ENCODE measurements at places on chromosomes 12 and 14.
A peak's percentile ranks its signal among the peaks of the same experiment; 100 is the strongest.

DNA sequence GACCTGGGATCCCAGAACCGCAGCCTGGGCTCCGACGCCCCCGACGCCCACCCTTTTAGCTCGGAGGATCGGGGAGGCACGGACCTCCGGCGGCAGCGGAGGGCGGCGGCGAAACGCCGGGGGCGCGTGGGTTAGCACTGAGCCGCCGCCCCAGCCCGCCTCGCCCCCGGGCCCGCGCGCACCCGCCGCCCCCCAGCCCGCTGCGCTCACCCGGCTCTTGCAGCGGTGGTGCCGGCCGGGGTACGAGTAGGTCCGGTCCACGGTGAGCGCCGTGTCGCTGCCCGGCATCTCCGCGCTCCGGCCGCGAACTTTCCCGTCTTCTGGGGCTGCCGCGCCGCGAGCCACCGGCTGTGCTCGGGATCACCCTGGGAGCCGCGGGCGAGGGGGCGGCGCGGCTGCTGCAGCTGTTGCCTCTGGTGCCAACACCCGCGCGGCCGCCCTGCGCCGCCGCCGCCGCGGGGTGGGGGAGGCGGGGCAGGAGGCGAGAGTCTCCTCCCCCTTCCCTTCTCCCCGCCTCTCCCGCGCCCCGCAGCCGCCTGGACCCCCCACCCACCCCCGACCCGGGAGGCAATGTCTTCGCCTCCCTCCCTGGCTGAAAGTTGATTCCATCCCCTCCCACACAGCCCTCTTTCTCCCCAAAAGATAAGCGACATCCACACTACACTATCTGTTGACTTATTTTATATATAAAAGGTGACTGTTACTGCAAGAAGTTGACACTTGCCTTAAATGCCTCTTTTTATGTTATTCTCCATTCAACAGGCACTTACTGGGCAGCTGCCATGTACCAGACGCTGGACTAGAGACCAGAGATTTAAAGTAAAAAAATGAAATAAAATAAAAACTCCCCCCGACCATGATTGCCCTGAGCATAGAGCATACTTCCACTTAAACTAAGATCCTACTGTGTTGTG is at the start of gene TMCC3:
TMCC3 (minus strand) TSS at position 415 of the 914 bp plus-strand sequence; CDS start at position 288, 127 bp downstream.
- no peak for DNase-seq

GRCh38 chr12:59548930-59549329 is 46.9 kb upstream of the SLC16A7 start:
- no peak for DNase-seq

DNA sequence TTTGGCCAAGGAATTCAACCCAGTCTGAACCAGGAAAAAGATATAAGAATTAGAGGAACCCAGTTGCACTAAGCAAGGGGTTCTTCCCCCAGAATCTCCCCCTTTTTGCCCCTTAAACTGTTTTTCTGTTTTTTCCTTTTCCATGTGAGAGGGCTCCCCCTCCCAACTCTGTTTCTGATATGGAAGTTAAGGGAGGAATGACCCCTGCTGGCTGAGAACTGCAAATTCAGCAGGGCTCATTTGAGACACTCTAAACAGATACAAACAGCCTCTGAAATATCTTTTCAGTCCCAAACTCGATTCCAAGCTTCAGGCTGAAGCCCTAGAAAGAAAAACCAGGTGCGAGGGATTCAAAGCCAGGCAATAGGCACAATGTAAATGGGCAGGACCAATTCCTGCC is 132.7 kb downstream of the SLC41A2 start:
- DNase-seq: no peak

GRCh38 chr14:51242545-51243490 is 2.8 kb downstream of the TMX1 start:
- DNase-seq: no peak

GRCh38 chr14:20986811-20987210 is 3.0 kb upstream of the METTL17 start:
- no peak for DNase-seq

DNA sequence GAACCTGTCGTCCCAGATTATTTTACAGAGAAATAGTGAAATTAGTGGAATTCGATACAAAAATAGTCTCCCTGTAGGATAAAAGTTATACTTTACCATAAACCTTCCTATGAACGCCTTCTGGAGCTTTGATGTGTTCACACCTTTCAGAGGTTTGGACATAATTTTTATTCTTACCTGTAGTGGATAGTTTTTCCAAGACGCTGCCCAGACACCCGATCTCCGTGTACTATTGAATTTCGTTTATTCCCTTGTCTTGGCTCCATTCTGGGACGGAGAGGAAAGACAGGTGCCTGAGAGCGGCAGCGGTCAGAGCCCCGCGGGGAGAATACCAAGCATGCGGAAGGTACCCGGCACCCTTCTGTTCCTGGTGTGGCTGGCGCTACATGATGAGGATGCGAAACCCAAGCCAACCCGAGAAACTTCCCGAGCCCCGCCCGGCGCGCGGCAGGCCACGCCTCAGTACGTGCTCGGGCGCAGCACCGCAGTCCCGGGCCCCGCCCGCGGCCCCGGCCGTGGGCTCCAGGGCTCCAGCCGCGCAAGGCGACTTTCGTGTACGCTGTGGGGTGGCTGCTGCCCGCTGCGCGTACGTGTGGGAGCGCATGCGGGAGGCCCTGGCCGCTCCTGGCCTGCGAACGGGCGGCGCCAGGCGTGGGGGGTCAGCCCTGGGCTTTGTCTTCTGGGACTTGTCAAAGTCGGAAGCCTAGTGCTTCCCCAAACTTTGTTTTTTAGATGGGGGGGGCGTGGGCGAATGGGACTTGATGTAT is 11.3 kb upstream of the SNAPC1 start:
- DNase-seq: peak; percentile 49

DNA sequence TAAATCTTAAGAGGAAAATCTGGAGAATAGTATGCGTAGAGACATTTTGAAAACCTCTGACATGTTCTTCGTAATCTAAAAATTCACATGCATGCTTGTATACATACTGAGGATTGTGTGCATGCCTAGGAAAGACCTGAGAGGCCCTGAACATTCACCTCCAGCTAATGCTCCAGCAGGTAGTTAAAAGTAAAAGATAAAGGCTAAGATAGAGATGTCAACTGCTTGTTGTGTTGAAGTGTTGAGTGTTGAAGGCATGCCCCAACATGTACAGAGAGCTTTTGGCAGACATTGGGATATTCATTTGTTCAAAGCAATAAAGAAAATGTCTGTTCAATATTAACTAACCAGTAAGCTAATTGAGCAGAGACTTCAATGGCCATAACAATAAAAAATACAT is 118.6 kb upstream of the SYT1 start:
- no peak for DNase-seq

- DNase-seq: no peak
Observed at GRCh38 chr12:67813456-67813904, 164.9 kb downstream of the DYRK2 start.

DNA sequence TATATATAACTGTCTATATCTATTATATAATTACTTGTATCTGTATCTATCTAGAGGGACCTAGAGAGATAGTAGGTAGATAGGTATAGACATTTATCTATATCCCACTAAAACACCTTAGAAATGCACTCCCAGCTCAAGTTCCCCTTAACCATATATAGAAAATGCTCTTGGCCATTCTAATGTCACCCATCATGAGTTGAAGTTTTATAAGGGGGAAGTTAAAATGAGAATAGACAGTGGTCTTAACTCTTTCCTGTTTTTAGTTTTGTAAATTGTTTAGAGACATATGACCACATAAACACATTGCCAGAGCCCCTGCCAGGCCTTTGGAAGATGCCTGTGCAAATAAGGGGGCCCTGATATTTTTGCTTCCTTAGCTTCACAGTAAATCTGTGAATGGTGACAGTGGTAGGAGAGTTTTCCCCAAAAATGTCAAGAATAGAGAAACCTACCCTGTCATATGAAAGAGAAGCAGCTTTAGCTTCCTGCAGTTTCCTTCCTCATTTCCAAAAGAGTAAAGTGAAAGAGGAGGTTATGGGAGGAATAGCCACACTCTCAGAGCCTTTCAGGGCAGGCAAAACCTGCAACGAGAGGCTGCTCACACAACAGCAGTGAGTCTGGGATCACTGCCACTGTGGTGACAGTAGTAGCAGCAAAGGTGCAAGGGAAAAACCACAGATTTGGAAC is 45.5 kb downstream of the MGST1 start:
- DNase-seq: no peak

DNA sequence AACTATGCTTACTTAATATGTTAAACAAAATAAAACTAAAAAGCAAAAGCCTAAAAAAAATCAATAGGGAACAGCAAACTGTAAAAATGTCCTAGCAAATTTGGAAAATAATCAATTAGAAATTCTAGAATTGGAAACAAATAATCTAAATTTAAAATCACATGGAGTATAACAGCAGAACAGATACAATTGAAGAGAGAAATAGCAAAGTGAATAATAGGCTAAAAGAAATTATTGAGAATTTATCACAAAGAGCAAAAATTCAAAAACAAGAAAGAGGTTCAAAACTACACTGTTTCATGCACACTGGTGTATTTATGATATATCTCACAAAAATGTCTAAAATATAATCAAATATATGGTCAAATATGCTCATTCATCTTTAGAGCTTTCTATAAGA is 231.9 kb downstream of the GPHN start:
- DNase-seq: no peak

DNA sequence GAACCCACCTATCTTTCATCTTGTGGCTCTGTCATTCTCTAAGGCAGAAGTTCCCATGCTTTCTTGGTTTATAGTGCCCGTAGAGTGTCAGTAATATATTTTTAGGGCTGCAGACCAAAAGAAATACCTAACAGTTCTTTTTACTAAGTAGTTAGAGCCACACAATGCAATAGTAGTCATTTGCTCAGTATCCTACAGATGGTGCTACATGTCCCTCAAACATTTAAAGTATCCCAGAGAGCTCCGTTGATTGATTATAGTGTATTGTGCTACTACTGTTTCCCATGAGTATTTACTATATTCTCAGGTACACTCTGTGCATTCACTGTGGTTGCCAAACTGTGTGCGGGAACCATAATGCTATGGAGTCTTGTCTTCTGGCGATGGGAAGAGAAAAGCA is 4.7 kb upstream of the PLBD1 start:
- no peak for DNase-seq

DNA sequence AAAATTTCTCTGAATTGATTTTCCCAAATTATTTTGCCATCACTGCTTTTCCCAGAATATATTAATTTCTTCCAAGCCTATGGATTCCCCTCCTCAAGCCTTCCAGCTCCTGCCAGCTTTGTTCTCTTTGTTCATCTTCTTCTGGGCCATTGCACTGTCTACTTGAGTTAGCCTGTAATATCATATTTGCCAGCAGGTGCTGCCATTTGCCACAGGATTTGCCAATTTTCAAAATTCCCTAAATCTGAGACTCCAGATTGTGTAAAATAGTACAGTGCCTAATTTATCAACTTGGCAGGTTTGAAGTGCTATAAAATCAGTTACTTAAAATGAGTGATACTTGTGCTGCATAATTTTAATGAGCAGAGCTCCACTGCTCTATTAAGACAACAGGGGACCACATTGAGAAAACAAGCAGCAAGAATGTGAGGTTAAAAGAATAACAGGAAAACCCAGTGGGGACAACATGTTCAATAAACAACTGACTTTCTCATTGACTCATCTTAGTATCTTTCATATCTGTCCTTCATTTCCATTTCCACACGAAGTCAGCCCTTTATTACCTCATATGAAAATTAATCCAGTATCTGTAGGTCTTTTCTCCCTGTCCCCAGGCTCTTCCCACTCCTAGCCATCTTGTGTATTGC is 84.6 kb upstream of the CCDC196 start:
- no peak for DNase-seq

DNA sequence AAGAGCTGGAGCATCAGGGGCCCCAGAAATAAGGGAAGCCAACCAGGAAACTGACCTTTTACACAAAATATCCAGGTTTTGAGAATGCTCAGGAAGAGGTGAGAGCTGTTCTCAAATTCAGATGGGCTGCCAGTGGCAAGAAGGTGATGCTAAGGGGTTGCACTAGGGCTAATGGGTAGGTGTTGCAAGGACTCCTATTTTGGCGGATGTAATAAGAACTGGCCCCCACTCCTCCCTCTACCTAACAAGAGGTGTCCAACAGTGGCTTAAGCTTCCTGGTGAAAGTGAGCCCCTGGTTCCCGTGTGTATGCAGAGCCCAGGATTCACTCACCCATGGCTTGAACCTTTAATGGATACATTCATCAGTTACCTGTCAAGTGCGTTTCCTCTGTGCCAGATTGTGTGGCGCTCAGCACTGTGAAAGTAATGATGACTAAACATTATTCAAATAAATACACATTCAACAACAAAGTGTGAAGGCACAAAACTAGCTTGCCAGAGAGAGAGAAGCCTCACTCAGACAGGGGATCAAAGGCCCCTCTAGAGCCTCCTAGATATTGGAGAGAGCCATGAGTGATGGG is 705 bp upstream of the CHGA start:
- no peak for DNase-seq

GRCh38 chr14:88505621-88506020 is 49.2 kb downstream of the PTPN21 start:
- no peak for DNase-seq

DNA sequence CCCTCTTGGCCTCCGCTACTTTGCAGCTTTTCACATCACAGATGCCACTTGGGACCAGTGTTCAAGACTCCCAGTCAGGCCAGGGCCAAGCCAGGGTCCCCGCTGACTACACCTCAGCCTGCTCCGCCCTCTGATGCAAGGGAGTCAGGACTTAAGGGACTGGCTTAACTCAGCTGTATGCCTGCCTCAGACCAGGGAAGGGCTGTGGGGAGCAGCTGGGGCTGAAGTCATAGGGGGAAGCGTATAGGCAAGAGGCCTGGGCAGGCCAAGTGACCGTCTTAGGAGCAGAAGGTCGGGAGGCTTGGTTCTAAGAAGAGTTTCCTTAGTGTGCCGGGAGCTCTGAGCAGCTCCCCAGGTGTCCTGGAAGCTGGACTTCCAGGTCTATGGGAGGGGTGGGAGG is 21.9 kb downstream of the KDM2B start:
- no peak for DNase-seq

DNA sequence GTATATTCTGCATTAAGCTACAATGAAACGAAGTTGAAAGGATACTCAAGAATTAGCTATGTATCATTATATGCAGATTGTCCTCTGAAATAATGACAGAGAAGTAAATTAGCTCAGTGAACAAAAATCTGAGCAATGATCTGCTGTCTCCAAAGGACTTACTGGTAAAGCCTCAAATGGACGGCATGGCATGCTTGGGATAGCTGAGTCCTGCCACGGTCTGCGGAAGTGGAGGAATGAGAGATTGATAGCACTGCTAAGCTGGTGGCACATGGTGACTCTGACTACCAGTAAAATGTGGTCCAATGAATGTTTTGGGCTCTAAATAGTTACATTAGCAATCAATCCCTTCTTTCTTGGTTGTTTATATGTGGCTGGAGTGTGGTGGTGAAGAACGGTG is 3.7 kb upstream of the DENND5B start:
- DNase-seq: no peak

GRCh38 chr14:33780035-33780434 is 170.8 kb downstream of the EGLN3 start:
- DNase-seq: no peak

DNA sequence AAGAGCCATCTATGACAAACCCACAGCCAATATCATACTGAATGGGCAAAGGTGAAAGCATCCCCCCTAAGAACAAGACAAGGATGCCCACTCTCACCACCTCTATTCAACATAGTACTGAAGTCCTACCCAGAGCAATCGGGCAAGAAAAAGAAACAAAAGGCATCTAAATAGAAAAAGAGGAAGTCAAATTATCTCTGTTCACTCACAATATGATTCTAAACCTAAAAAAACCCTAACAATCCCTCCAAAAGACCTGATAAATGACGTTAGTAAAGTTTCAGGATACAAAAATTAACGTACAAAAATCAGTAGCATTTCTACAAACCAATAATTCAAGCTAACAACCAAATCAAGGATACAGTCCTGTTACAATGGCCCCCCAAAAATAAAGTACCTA is 26.9 kb downstream of the MDM1 start:
- no peak for DNase-seq

- no peak for DNase-seq
Observed at GRCh38 chr14:88868558-88869159, 44.2 kb downstream of the TTC8 start.

Data from stimulated activated CD4-positive, alpha-beta T cell treated with anti-CD3 and anti-CD28 coated beads, Interleukin-1b, Interleukin-23, amount 100 ng/mL, for 1 hour (primary cell).